ENCODE measurements at places on chromosomes 3 and 15. TPM values are rescaled to one million over a fixed set of nuclear protein-coding genes. Genes with fewer than 3 reads are reported as not detected.

The CLN6 gene
- 11.6 TPM for total RNA-seq

The C2CD4A gene
- total RNA-seq = not detected

The ESYT3 gene
- not detected for total RNA-seq

The IGDCC3 gene
- total RNA-seq = 0.08 TPM
